ENCODE measurements at places on chromosomes 7 and 10.

DNA sequence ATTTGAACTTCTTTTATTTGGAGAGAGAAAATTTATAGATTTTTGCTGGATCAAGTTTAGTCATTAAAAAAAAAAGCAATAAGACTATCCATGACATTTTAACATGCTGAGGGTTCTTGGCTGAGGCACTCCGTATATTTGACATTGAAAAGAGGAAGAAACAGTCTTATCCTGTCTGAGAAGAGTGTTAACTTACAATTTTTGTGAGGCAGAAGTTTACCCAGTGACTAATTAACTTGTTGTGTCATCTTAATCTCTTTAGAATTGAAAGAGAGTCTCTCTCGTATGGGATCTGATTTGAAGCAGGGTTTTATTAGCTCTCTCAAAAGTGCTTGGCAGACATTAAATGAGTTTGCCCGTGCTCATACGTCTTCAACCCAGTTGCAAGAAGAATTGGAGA is 39.3 kb downstream of the SEC23IP start:
- no peak for DNase-seq

GRCh38 chr7:116672596-116673456 is 830 bp downstream of the MET start:
- DNase-seq, result no peak

DNA sequence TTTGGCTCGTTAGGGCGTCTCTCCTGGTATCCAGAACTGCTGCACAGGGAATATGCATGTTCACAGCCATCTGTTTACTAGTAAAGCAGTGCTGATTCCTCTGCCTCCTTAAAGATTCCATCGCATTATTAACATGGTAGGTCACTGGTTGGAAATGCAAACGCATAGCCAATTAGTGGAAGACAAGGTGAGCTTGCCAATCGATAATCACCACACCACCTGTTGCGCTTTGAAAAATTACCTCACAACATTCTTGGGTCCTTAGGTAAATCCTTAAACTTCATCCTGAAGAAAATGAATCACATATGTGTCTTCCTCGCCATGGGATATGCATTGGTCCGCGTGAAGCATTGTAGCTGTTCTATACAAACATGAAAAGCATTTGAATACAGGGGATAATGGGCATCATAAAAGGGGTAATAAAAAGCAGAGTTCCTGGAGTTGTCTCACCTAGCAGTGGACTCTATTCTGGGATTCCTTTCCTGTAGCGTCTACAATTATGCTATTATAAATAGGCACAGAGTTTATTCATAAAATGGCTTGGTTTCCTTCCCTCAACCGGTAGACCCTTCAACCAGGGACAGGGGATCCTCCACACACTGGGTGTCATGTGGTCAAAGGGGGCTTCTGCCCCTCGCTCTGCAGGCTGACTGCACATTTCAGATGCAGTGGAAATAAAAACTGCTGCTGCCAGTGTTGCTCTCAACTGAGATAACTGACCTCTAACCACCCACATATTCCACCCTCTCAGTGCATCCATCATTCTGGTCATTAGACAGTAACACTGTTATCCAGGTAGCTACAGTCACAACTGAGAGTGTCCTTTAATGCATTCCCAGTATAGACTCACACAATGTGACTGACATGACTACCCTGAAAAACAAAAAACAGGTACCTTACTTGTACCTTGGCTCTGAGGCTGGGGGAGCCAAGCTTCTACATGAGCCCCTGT is 389.2 kb upstream of the NFE2L3 start:
- no peak for DNase-seq

DNA sequence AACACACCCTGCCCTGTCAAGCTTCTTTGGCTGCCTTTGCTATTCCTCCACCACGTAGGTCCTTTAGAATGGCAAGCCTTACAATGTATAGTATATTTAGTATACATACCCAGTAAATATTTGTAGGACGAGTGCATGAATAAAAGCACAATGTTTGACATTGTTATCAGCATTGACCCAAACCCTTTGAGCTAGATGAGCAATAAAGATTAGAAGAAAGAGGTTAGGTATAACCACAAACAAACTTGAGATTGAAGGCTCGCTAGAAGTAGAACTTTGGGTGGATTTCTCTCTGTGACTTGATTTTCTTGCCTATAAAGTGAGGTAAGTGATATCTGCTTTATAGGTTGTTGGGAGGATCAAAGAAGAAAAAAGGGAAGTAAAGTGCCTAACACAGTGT is 561.0 kb upstream of the GALNT17 start:
- no peak for DNase-seq

Measured in liver (tissue), 10 donors.